ENCODE measurements at places on chromosomes 16 and 17.

DNA sequence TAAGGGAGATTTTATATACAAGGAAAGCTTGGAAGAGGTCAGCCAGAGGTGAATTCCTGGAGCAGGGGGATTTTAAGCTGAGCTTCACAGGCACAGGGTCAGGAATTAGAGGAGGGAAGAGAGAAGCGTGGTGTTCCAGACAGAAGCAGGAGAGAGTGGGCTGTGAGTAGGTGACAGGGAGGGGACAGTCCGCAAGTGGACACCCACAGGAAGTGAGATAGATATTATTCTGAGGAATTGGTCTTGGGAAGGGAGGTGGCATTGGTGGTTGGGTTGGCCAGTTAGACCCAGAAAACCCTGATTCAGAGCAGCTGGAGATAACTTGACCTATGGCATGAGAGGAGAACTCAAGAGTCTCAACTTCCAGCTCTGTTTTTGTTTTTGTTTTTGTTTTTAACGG, 14.7 kb downstream of the PHB1 start:
- DNase-seq, result no peak

DNA sequence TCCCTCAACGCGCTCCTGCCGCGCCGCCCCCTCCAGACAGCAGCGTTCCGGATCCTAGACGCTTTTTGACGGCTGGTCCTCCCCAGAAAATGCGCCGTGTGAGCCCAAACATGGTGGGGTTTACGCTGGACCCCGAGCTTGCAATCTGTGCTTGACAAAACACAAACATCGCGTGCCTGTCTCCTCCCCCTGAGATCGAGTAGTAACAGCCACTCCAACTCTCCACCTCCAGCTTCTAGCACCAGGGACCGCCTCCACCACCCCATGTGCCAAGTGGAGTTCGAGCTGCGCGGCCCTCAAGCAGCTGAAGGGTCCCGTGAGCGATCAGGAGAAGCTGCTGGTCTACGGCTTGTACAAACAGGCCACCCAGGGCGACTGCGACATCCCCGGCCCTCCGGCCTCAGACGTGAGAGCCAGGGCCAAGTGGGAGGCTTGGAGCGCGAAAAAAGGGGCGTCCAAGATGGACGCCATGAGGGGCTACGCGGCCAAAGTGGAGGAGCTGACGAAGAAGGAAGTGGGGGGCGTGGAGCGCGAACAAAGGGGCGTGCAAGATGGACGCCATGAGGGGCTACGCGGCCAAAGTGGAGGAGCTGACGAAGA, 656 bp upstream of the GEMIN4 start:
- peak; percentile 76 for DNase-seq

DNA sequence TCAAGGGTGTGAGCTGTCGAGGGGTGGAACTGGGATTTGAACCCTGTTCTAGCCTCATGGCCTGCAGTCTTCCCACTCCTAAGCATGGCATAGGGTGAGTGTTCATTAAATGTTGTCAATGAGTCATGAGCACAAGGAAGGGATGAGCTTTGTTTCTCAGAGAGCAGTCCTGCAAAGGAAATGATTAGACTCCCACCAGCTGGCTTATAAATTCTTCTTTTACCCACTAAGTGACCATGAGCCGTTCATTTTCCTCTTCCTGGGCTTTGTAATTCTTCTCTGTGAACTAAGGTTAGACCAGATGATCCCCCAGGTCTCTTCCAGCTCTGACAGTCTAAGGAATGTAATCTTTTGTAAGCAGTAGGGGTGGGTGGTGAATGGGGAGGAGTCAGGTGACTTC, 47.9 kb upstream of the HNF1B start:
- DNase-seq, result peak; percentile 60

DNA sequence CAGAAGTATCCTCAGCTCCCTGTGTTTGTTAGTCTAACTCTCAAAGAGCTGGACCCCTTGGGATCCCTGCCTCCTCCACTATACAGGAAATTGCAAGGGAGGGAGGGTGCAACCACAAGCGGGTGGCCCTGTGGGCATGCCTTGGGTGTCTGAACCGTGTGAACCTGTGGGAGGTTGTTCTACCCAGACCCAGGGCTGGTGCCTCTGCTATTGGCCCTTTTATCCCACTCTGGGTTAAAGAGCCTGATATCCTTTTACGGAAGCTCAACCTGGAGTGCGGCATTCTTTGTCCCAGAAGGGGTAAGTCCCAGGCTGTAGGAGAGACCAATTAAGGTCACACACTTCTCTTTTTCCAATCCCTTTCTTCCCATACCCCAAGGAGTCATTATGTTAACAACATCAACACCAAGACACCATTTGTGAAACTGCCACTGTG, 53.4 kb downstream of the ARSG start:
- no peak for DNase-seq

- no peak for DNase-seq
These were observed 33.6 kb upstream of the APOH start for GRCh38 chr17:66262767-66263166.

DNA sequence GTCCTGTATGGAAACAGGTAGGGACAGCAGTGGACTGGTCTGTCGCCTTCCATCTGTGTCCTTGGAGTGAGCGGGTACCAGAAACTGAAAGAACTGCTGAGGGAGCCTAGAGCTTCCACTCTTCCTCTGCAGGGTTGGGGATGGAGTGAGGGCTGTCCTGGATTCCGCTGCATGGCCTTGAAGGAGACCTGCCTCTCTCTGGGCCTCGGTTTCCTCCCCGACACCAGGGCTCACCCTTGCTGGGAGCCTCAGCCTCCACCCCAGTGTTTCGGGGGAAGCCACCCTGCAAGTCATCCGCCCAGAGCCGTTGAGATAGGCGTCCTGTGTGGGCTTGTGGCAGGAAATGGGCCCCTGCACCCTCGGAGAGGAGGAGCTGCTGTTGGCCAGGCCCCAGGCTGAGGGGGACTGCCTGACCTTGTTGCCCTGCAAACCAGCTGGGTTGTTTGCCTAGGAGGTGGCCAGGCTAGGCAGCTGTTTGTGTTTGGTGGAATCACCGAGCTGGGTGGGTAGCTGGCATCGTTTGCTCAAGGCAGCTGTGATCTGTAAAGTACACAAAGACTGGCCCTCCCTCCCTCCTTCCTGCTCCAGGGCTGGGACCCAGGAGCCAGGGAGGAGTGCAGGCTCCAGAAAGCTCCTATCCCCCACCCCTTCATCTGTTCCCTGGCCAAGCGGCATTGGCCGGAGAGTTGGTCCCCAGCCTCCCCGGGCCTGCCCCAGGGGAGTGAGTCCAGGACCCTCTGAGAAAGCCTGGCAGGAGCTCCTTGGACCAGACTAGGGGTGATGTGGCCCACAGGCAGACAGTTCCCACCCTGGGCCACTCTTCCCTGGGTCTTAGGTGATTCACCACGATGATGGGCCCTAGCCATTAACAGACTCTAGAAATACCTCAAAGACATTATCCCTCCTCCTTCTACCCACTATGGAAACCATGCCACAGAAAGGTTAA, 1.3 kb downstream of the RAB37 start:
- no peak for DNase-seq

DNA sequence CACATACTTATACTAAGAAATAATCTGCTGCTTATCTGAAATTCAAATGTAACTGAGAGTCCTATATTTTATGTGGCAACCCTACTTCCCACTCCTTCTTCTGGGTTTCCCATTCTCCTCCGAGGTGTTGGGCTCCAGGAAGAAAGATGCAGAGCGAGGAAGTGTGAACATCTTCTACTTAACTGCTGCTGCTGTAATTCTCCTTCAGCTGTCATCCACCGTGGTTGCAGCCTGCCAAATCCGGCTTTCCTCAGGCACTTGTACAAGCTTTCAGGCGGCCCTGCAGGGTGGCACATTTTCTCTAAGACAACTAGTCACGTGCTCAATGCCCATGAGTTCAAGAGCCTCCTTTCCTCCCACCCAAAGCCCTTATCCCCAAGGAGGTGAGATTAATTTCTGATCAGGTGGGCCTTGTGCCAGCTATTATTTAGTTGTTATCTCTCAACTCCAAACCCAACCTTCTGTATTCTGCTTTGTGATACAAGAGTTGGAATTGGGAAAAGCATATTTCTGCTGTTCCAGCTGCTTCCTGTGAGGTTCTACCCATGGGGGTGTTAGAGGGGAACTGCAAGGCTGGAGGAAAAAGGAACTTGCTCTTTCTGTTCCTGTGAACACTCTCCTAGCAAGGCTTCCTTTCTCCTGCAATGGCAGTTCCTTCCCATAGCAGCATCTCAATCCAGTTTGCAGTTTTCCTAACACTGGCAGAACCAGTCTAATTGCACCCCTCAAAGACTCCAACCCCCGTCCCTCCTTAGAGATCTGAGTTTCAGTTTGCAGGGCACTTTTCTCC, 67.6 kb upstream of the RBBP6 start:
- DNase-seq, result no peak

- DNase-seq, result peak; percentile 43
These were observed 39.1 kb upstream of the PABPN1L start for GRCh38 chr16:88905563-88905962.

- no peak for DNase-seq
These were observed 76.0 kb downstream of the ZNF18 start for GRCh38 chr17:11921296-11921695.

- DNase-seq, result peak; percentile 87
These were observed 5.6 kb downstream of the SF3B3 start for GRCh38 chr16:70529051-70529777.

- DNase-seq, result no peak
These were observed 73.2 kb downstream of the RTN4RL1 start for GRCh38 chr17:1951920-1952319.

- peak; percentile 53 for DNase-seq
These were observed 4.8 kb downstream of the EMP2 start for GRCh38 chr16:10575506-10576130.

DNA sequence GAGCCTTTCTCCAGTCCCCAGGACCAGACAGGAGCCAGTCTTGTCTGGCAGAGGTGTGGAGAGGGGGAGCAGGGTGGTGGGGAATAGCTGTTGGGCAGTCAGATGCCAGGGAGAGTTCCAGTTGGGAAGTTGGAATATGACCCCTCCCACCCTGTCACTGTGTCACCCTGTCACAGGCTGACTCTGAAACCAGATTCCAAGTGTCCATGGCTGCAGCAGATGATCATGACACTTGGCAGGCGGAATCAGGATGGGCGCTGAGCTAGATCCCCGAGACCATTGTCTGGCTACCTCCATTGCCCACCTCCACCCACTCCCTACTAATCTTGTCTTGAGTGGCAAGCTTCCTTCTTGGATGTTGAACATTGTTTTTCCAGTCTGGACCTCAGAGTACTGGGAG, 9.2 kb upstream of the NFATC3 start:
- DNase-seq, result no peak

DNA sequence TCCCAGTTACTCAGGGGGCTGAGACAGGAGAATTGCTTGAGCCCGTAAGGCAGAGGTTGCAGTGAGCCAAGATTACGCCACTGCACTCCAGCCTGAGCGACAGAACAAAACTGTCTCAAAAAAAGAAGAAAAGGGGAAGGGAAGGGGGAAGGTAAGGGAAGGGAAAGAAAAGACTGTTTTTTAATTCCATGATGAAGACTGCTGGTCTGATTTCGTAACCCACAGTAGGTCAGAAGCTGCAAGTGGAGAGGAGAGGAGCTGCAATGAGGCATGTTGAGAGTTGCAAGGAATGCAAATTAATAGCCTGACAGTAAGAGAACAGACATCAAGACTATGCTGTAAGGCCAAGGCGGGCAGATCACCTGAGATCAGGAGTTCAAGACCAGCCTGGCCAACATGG, 33.3 kb downstream of the HELZ start:
- DNase-seq, result peak; percentile 59

DNA sequence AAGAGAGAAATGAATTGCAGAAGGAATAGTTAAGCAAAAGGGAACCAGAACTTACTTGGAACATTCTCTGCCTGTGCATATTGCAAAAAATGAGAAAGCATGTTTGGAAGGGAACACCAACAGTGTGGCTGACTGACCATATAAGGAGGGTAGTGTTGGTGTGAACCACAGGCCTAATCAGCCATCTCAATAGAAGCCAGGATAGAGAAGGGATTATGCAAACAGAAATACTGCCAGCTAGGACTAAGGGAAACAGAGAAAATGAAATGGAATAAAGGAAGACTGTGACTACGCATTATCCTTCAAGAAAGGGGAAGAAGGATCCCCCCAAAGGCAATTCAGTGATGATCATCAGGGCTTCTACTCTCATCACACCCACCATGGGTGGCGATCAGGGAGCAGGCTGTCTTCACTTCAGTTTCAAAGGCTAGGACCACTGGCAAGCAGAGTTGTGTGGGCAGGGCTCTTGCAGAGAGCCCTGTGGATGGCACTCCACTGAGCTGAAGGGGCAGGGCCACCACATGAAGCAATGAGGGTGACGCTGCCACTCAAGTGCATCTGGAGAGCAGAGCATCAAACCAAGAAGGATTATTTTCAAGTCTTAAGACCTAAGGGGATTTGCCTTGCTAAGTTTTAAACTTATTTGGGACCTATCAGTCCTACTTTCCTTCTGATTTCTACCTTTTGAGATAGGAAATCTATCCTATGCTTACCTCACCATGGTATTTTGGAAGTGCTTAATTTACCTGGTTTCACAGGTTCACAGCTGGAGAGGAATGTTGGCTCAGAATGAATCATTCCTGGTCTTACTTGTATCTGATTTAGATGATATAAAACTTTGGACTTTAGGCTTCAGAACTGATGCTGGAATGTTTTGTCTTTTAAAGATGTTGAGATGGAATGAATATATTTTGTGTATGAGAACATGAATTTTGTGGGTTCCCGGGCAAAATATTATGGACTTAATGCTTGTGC, 140.5 kb downstream of the SSH2 start:
- DNase-seq, result peak; percentile 7

DNA sequence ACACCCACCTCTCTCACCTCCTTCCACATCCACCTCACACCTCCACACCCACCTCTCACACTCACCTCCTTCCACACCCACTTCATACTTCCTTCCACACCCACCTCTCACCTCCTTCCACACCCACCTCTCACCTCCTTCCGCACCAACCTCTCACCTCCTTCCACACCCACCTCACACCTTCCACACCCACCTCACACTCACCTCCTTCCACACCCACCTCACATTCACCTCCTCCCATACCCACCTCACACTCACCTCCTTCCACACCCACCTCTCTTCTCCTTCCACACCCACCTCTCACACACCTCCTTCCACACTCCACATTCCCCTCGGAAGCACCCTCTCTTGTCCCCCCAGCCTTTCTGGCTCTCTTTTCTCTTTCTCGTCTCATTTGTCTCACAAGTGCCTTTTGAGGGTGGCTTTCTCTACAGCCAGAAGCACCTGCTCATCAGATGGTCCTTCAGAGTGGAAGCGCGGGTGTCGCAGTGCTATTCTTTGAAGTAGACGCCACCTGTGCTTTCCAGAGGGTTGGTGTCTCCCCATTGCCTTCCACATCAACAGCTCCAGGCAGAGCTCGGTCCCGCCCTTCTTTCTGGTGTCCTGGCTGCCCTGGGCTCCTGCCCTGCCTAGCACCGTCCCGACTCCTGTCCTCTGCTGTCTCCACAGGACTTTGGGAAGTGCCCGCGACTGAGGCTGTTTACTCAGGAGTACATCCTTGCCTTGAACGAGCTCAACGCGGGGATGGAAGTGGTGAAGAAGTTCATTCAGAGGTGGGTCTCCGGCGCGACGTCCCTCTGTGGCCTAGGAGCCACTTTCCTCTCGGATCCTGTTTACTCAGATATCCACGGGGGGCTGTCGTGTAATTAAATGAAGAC, 109.4 kb upstream of the PLCG2 start:
- DNase-seq, result no peak
